ENCODE measurements at places on chromosomes 5 and 9. TPM values are rescaled to one million over a fixed set of nuclear protein-coding genes. Genes with fewer than 3 reads are reported as not detected.

Gene MORN5
- not detected for total RNA-seq

GRCh38 chr5:43691275-43691674 is 88.3 kb downstream of the NNT start:
- no peaks in the 10 kb centered on the region for H3K27me3 ChIP-seq
- no peak for DNase-seq
- peaks cover 1% of the 10 kb centered on the region for H3K4me1 ChIP-seq

Gene FAM151B
- 4.6 TPM for total RNA-seq

- DNase-seq: no peak
- no peaks in the 10 kb centered on the region for H3K36me3 ChIP-seq
- H3K27me3 ChIP-seq: no peaks in the 10 kb centered on the region
- H3K27ac ChIP-seq: no peak overlapping the region
These were observed 693.4 kb downstream of the KCTD16 start for GRCh38 chr5:144864118-144864517.

DNA sequence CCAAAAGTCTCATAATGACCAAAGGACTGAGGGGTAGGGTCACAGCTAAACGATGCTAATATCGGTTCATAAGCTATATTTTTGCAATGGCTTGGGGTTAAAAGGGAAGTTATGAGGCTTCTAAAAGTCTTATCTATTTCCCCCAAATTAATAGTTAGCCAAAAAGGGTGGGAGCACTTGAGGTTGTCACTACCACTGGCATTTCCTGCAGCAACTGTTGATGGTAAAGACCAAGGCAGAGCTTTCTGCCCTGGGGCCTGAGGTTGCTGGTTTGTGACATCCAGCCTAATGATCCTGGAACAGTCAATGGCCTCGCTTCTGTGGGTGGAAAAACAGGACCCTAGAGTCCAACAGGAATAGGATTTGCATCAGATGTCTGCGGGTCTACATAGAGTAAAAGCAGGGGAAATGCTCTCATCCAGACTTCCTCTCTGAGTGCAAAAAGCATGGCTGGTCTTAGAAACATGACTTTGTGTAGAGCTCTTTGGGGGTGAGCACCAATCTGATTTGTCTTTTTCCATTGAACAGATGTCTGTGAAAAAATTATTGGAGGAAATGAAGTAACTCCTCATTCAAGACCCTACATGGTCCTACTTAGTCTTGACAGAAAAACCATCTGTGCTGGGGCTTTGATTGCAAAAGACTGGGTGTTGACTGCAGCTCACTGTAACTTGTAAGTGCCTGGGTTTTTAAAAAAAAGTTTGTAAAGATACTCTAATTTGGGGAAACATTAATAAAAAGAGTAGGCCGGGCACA is 2.7 kb downstream of the GZMA start:
- no peak overlapping the region for H3K4me3 ChIP-seq
- H3K36me3 ChIP-seq: no peaks in the 10 kb centered on the region
- no peak for DNase-seq
- H3K27me3 ChIP-seq: no peaks in the 10 kb centered on the region
- H3K4me1 ChIP-seq: no peaks in the 10 kb centered on the region
- H3K27ac ChIP-seq: no peak overlapping the region

GRCh38 chr5:103260951-103261350 is 2.4 kb downstream of the MACIR start:
- H3K27me3 ChIP-seq: no peaks in the 10 kb centered on the region
- peaks cover 53% of the 10 kb centered on the region for H3K4me1 ChIP-seq
- H3K36me3 ChIP-seq: no peaks in the 10 kb centered on the region

- no peak overlapping the region for H3K4me3 ChIP-seq
- H3K36me3 ChIP-seq: no peaks in the 10 kb centered on the region
- H3K4me1 ChIP-seq: no peaks in the 10 kb centered on the region
- no peak overlapping the region for H3K27ac ChIP-seq
- no peaks in the 10 kb centered on the region for H3K27me3 ChIP-seq
These were observed 327.1 kb downstream of the MTRR start for GRCh38 chr5:8196061-8196460.

Gene SPRY4
- total RNA-seq: 18.5 TPM

GRCh38 chr5:115621365-115621900 is 4.4 kb downstream of the TMED7 start:
- no peak overlapping the region for H3K27ac ChIP-seq
- H3K36me3 ChIP-seq: peaks cover 12% of the 10 kb centered on the region
- no peak overlapping the region for H3K4me3 ChIP-seq
- peaks cover 39% of the 10 kb centered on the region for H3K4me1 ChIP-seq

Gene GZMA
- not detected for total RNA-seq

GRCh38 chr9:122370303-122370702 is 521 bp upstream of the PTGS1 start:
- no peaks in the 10 kb centered on the region for H3K36me3 ChIP-seq
- no peaks in the 10 kb centered on the region for H3K27me3 ChIP-seq
- no peak for DNase-seq
- H3K4me3 ChIP-seq: no peak overlapping the region
- H3K27ac ChIP-seq: no peak overlapping the region

DNA sequence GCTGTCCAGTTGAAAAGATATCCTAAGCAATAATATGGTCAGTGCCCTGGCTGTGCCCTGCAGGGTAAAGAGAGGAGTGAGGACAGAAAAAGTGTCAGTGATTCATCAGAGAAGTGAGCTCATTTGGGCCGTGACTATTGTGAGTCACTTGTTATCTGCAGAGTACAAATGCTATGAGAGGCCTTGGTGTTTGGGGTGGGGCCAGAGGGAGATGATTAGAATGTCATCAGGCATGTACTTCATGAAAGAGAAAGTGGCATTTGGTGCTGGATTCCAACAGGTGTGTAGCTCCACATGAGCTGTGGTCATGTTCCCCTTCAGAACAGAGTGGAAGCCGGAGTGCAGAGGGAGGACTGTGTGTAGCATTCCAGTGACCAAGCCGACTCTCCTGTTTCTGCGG is 174.1 kb downstream of the KDM4C start:
- DNase-seq: peak; percentile 38
- no peak overlapping the region for H3K27ac ChIP-seq
- H3K4me3 ChIP-seq: no peak overlapping the region
- no peaks in the 10 kb centered on the region for H3K36me3 ChIP-seq

DNA sequence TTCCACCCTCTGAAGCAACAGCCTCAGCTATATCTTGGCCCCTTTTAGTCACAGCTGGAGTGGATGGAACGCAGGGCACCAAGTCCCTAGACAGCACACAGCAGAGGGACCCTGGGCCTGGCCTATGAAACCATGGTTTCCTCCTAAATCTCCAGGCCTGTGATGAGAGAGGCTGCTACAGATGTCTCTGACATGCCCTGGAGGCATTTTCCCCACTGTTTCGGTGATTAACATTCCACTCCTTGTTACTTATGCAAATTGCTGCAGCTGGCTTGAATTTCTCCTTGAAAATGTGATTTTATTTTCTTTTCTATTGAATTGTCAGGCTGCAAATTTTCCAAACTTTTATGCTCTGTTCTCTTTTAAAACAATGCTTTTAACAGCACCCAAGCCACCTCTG is 384.8 kb downstream of the PRR16 start:
- no peaks in the 10 kb centered on the region for H3K4me1 ChIP-seq
- DNase-seq: no peak
- no peak overlapping the region for H3K4me3 ChIP-seq

- H3K4me3 ChIP-seq: no peak overlapping the region
- H3K4me1 ChIP-seq: no peaks in the 10 kb centered on the region
- H3K36me3 ChIP-seq: no peaks in the 10 kb centered on the region
- no peaks in the 10 kb centered on the region for H3K27me3 ChIP-seq
- no peak overlapping the region for H3K27ac ChIP-seq
- no peak for DNase-seq
These were observed 202.8 kb downstream of the CWC27 start for GRCh38 chr5:64971513-64971912.

DNA sequence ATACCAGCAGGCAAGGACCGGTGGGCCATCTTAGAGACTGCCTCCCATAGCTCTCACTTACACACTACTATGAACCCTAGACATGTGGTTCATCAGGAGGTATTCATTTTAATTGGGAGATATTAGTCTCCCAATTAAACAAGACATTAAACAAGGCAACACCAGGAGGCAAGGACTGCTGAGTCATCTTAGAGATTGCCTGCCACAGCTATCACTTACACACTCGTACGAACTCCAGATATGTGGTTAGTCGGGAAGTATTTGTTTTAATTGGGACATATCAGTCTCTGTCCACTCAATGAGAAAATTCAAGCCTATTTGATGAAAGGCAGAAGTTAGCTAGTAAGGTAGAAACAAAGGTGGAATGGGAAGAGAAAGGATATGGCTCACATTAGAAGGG is 343.9 kb downstream of the NFIB start:
- H3K36me3 ChIP-seq: no peaks in the 10 kb centered on the region
- no peak for DNase-seq
- no peak overlapping the region for H3K4me3 ChIP-seq
- H3K4me1 ChIP-seq: no peaks in the 10 kb centered on the region
- H3K27me3 ChIP-seq: no peaks in the 10 kb centered on the region

DNA sequence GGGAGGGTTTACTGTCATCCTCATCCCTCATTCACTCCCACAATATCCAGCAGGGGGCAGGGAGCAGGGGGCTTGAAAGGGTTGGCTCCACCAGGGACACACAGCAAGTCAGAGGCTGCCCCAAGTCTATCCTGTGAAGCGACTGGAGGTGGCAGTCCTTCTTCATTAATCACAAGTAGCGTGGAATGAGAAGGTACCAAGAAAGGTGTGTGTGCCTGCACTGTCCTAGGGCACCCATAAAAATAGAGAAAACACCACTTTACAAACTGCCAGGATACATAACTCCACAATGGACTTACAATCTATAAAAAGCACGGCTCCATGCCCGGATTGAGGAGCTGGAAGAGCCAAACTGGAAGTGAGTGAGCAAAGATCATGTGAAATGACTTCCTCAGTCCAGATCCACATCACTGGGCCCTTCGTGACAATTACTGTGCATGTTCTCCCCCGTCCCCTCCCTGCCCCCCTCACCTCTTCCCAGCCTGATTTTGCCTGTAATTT is 183.9 kb downstream of the SLIT3 start:
- peaks cover 11% of the 10 kb centered on the region for H3K4me1 ChIP-seq
- no peaks in the 10 kb centered on the region for H3K27me3 ChIP-seq
- no peak overlapping the region for H3K4me3 ChIP-seq
- no peaks in the 10 kb centered on the region for H3K36me3 ChIP-seq
- DNase-seq: no peak

- no peaks in the 10 kb centered on the region for H3K36me3 ChIP-seq
- DNase-seq: no peak
These were observed 60.5 kb downstream of the ELAVL2 start for GRCh38 chr9:23765561-23765960.

Gene ROR2
- total RNA-seq: 4.0 TPM

Gene PCDHGA6
- total RNA-seq: 5.2 TPM

GRCh38 chr9:79809931-79810330 is 238.2 kb downstream of the TLE4 start:
- H3K36me3 ChIP-seq: no peaks in the 10 kb centered on the region
- no peak overlapping the region for H3K27ac ChIP-seq
- H3K4me3 ChIP-seq: no peak overlapping the region
- DNase-seq: no peak
- H3K27me3 ChIP-seq: no peaks in the 10 kb centered on the region

Gene NEUROG1
- not detected for total RNA-seq

DNA sequence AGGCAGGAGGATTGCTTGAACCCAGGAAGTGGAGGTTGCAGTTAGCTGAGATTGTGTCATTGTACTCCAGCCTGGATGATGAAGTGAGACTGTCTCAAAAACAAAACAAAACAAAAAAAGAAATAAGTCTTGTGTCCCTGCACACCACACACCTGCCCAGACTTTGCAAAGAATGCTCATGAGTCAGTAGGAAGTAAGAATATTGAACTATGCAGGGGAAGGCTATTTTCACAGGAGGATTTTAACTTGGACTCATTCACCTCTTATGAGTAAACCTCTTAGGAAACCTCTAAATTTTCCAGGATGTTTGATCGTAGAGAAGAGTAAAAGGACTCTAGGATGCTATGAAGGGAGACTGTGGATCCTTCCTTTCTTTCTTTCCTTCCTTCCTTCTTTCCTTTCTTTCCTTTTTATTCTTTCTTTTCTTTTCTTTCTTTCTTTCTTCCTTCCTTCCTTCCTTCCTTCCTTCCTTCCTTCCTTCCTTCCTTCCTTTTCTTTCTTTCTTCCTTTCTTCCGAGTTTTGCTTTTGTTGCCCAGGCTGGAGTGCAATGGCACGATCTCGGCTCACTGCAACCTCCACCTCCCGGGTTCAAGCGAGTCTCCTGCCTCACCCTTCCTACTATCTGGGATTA is 96.7 kb upstream of the CLINT1 start:
- no peaks in the 10 kb centered on the region for H3K27me3 ChIP-seq
- no peak overlapping the region for H3K27ac ChIP-seq
- H3K4me1 ChIP-seq: no peaks in the 10 kb centered on the region
- no peak overlapping the region for H3K4me3 ChIP-seq
- DNase-seq: no peak

DNA sequence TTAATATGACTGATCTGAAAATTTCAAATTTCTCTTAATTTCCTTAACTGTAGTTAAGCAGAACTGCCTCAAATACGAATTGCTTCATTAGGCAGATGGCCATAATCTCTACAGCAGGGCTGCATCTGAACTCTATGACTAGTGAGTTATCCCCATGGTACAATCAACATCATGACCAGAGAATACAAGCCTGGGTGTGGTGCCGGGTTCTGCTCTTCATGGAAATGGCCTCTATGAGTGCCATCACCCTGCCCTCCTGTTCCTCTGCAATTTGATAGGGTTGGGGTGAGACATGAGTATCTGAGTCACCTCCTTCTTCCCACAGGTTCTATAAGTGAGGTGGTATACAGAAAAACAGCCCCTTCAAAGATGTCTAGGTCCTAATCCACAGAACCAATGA is 235.9 kb downstream of the AP3B1 start:
- no peaks in the 10 kb centered on the region for H3K27me3 ChIP-seq
- H3K27ac ChIP-seq: no peak overlapping the region
- H3K4me3 ChIP-seq: no peak overlapping the region
- DNase-seq: no peak

DNA sequence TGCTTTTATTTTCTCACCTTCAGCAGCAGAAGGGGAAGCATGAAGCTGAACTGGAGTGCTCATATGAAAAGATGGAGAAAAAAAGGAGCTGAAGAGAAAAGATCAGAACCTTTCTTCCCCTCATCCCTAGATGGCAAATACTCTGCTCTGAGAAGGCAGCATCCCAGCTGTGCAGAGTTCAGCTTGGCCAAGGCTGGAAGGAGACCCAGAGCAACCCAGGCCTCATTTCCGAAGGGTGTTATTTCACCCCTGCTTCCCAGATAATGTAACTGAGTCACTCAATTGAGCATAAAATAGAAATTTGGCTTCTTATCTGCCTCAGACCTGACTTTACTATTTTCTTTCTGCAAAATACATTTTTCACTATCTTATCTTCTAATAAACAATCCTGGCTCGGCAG is 489.9 kb upstream of the BRINP1 start:
- no peak for DNase-seq
- no peak overlapping the region for H3K27ac ChIP-seq

GRCh38 chr5:128002425-128002824 is 81.1 kb upstream of the SLC12A2 start:
- H3K4me1 ChIP-seq: peaks cover 3% of the 10 kb centered on the region
- H3K4me3 ChIP-seq: no peak overlapping the region
- no peaks in the 10 kb centered on the region for H3K27me3 ChIP-seq
- DNase-seq: no peak
- H3K36me3 ChIP-seq: no peaks in the 10 kb centered on the region
- H3K27ac ChIP-seq: no peak overlapping the region

Measured in body of pancreas (tissue), 4 donors.